ENCODE measurements at places on chromosomes 7 and 10. TPM values are rescaled to one million over a fixed set of nuclear protein-coding genes. Genes with fewer than 3 reads are reported as not detected.

MALRD1 gene
- total RNA-seq: 2.7 TPM

MEOX2 gene
- 0.25 TPM for total RNA-seq

ODAD2 gene
- total RNA-seq: 1.5 TPM

ADGRA1 gene
- 3.9 TPM for total RNA-seq

C1QL3 gene
- 62.0 TPM for total RNA-seq

DCLRE1A gene
- 12.5 TPM for total RNA-seq

C10orf67 gene
- total RNA-seq: 0.25 TPM

OR13A1 gene
- not detected for total RNA-seq

TUBB8 gene
- total RNA-seq: not detected

SKIDA1 gene
- 6.9 TPM for total RNA-seq

GATA3 gene
- under 0.01 TPM for total RNA-seq

STEAP4 gene
- total RNA-seq: 0.25 TPM

BICC1 gene
- total RNA-seq: 3.7 TPM

NFE2L3 gene
- 13.3 TPM for total RNA-seq

ATP6V1F gene
- total RNA-seq: 57.0 TPM

SLC18A3 gene
- not detected for total RNA-seq

MOGAT3 gene
- not detected for total RNA-seq

CISD1 gene
- 17.5 TPM for total RNA-seq

CAPZA2 gene
- 151 TPM for total RNA-seq

PDE1C gene
- total RNA-seq: 21.1 TPM

KLHDC10 gene
- 61.0 TPM for total RNA-seq

LRRD1 gene
- 0.74 TPM for total RNA-seq

NPM3 gene
- total RNA-seq: 20.9 TPM

ANKRD1 gene
- total RNA-seq: not detected

CALHM1 gene
- total RNA-seq: not detected

ELMO1 gene
- total RNA-seq: 59.3 TPM

HOXA13 gene
- not detected for total RNA-seq

SUN3 gene
- total RNA-seq: not detected

CLCN1 gene
- total RNA-seq: not detected

SMO gene
- total RNA-seq: 7.4 TPM

CDHR3 gene
- 11.6 TPM for total RNA-seq

AGAP9 gene
- total RNA-seq: 1.7 TPM

TRIM74 gene
- total RNA-seq: 0.25 TPM

SEM1 gene
- total RNA-seq: 19.2 TPM

ACSM6 gene
- total RNA-seq: not detected

EGR2 gene
- 0.74 TPM for total RNA-seq

PGAM2 gene
- 1.7 TPM for total RNA-seq

ZNF655 gene
- total RNA-seq: 58.8 TPM

OR9A2 gene
- 0.49 TPM for total RNA-seq

ELN gene
- 11.3 TPM for total RNA-seq

TUBAL3 gene
- total RNA-seq: not detected

TMEM213 gene
- not detected for total RNA-seq

UCMA gene
- not detected for total RNA-seq

CALY gene
- total RNA-seq: 13.3 TPM

NPTX2 gene
- total RNA-seq: 6.1 TPM

EMX2 gene
- 3.7 TPM for total RNA-seq

BBIP1 gene
- total RNA-seq: 42.8 TPM

SEMA3A gene
- total RNA-seq: 29.5 TPM

OR2A1 gene
- total RNA-seq: under 0.01 TPM

NME8 gene
- not detected for total RNA-seq

NEBL gene
- 43.0 TPM for total RNA-seq

PFKP gene
- total RNA-seq: 74.5 TPM

GPR85 gene
- 131 TPM for total RNA-seq

TMEM225B gene
- 0.49 TPM for total RNA-seq

GNGT1 gene
- total RNA-seq: not detected

GDF10 gene
- 7.6 TPM for total RNA-seq

SH2D4B gene
- total RNA-seq: 1.2 TPM

All from temporal lobe (tissue), 4 donors.